GM13976 (cell line): ENCODE measurements at places on chromosomes 3 and 15.

DNA sequence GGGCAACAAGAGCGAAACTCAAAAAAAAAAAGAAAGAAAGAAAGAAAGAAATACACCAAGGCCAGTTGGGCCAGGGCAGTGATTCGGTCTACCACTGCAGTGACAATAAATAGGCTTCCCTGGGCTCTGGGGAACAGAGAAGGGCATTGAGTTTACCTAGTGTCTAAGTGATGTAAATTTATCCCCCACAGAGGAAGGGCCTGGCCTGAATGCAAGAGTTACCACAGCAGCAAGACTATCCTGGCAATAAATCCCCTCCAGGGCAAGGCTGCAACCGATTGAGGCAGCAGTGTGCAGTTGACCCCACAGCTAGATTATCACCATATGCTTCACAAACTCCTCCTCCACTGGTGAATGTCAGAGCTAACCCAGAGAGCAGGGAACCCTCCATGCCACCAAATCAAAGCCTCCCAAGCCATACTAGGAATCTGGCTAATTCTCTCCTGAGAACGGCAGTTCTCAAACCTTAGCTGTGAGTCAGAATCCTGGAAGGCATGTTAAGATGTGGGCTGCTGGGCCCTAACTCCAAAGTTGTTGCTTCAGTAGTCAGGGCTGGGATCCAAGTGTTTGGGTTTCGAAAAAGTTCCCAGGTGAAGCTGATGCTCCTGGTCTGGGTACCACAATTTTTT, 64.3 kb upstream of the GATM start:
- DNase-seq = no peak

DNA sequence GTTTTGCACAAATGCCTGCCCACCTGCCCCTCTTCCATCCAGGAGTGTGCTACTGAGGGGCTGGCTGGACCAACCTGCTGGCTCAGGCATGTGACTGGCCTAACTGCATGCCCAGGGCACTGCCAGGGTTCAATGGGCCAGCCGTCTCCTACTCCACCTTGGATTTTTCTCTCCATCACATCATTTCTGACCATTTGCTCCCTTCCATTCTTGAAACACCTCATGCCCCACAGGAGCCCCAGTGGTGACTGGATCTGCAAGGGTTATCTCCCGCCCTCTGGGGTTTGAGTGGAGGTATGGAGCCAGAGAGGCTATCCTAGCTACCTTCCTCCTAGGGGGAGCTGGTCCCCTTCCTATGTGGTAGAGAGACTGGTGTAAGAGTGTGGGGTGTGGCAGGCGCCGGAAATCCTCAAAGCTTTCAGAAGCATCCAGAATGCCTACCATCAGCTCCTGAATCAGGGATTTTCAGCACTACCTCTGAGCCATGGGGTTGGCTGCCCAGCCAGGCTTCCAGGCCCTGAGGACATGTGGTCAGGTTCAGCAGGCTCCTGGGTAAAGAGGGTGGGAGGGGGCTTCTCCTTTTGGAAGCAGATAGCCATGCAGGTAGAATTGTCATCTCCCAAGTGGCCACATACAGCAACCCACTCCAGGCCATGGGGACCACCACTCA, 2.9 kb upstream of the MANF start:
- DNase-seq = no peak

- no peak for DNase-seq
Observed at GRCh38 chr3:94735354-94735753, 672.5 kb downstream of the NSUN3 start.

- no peak for DNase-seq
Observed at GRCh38 chr3:107412376-107412775, 35.1 kb downstream of the CCDC54 start.

- DNase-seq = no peak
Observed at GRCh38 chr15:70509731-70510143, 253.6 kb downstream of the UACA start.
